ENCODE measurements at places on chromosomes 16 and 17.

DNA sequence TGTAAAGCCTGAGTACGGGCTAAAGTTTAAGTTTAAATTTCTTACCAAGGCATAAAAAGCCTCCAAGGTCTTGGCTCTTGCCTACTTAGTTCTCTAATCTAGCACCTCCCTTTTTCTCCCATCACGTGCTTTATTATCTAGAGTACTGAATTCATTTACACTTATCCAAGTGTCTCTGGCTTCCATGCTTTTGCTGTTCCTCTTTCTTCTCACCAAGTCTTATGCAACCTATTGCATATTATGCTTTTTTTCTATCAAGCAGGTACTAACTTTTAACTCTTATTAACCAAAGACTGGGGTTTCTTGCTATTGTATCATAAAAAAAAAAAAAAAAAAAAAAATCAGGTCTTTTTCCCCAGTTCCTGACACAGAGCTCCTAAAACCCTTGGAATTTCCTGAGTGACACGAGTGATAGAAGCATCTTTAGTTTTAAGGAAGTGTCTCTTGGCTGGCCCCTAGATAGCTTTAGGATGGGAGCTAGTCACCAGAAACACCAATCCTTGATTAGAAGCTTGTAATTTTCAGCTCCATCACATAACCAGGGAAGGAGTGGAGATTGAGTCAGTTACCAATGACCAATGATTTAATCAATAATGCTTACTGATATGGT is 44.9 kb downstream of the SSH2 start:
- no peak for DNase-seq

GRCh38 chr17:49230636-49231562 is at the start of gene PHOSPHO1:
PHOSPHO1 (minus strand) TSS chr17:49230787; CDS start chr17:49226691, 4,096 bp downstream.
- DNase-seq: peak; percentile 83

- DNase-seq: no peak
Observed at GRCh38 chr17:5840811-5841446, 229.2 kb upstream of the WSCD1 start.

GRCh38 chr17:57899391-57899790 is 49.5 kb upstream of the MRPS23 start:
- DNase-seq: no peak

DNA sequence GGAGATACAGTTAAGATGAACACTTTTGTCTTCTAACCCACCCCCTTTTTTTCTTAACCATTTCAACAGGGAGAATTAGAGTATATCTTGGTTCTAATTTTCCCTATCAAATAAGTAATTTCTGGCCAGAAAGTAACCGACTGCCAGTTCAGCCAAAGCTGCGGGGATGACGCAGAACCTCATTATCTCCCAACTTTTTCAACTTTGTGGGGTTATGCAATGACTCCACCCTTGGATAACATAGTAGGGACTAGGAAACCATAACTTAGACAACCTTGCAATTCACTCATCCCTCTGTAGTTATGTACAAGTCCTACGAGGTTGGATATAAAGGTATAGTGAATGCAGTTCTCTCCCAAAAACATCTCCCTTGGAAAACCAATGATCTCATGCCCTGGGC is 184.0 kb downstream of the ZNF18 start:
- DNase-seq: no peak

DNA sequence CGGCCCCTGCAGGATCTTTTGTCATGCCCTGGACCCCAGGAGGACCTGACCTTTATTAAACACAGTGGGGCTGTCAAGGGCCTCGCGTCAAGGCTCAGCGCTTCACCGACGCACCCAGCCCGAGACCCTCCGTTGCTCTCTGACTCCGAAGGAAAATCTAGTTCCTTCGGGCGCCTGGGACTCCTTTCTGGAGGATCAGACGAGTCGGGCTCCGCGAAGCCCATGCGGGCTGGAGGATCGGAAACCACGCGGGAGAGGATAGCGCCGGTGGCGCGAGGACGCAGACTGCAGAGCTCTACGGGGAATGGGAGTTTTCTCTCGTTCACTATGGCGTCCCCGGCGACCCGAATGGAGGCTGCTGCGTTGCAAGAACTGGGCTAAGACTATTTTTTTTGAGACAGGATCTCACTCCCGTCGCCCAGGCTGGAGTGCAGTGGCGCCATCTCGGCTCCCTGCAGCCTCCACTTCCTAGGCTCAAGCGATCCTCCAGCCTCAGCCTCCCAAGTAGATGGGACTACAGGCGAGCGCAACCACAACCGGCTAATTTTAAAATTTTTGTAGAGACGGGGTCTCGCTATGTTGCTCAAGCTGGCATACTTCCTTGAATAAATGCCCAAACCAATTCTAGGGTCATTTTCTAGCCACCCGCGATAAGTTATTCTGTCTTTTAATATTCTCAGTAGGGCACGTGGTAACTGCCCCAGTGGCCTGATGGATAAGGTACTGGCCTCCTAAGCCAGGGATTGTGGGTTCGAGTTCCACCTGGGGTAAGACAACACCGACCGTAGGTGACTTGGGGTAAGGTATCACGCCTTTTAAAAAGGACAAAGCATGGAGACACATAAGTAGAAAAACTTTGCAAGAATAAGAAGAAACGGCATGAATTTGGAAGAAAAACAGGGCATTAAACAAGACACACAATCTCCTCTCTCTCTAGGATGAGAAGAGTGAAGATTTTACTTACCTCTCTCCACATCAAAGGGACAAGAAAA is 5.5 kb downstream of the OR1F1 start:
- no peak for DNase-seq

- DNase-seq: peak; percentile 71
Observed at GRCh38 chr17:28405632-28406472, at the start of gene SLC46A1. SLC46A1 (minus strand) TSS chr17:28406212; CDS start chr17:28406114, 98 bp downstream.

GRCh38 chr16:48158296-48158695 is 2.5 kb upstream of the ABCC12 start:
- DNase-seq: no peak

- DNase-seq: no peak
Observed at GRCh38 chr16:1491327-1491726, 1.8 kb upstream of the TELO2 start.

DNA sequence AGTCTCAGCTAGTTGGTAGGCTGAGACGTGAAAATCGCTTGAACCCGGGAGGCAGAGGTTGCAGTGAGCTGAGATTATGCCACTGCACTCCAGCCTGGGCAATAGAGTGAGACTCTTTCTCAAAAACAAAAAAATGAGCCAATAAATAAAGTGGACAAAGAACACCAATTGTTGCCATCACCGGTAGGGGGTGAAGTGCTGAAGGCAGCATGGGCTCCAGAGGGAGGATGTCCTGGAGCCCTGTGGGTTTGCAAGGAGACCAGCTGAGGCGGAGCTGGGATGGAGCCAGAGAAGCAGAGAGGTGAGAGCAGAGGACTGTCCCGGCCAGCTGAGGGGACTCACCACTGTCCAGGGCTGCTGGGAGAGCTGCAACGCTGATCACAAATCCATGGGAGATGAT is 13.8 kb downstream of the CHST6 start:
- no peak for DNase-seq

DNA sequence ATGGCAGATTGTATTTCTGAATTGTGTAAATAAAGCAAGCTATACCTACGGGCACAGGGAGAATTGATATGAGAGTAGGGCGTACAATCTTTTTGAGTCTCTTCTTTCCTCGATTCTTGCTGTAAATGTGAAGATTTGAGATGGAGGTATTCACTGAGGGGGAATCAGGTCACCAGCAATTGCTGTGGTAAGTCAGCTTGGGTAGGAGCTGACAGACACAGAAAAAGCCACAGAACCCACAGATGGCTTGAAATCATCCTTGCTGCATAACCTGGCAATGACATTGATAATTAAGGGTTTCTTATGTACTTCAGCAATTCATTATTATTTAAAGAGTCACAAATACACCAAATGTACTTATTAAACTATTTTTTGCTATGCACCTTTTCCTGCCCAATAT is 164.2 kb downstream of the CNTNAP4 start:
- DNase-seq: no peak

DNA sequence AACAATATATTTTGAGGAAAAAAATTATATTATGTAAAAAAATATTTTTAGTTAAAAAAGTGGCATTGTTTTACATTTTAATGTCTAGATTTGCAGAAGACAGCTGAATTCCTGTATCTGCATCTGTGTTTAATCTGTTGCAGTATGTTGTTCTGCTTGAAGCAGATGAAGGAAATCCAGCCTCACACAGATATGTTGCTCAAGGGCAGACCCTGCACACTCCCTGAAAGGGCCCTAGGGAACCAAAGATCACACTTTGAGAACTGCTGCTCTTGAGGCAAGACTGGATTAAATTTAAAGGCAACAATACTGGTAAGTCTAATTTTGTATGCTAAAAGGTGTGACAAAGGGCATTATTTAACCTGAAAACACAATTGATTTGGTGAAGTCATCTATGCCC is 16.4 kb upstream of the SLC6A4 start:
- no peak for DNase-seq

GRCh38 chr17:82375359-82376041 is 3.9 kb downstream of the UTS2R start:
- DNase-seq: no peak

DNA sequence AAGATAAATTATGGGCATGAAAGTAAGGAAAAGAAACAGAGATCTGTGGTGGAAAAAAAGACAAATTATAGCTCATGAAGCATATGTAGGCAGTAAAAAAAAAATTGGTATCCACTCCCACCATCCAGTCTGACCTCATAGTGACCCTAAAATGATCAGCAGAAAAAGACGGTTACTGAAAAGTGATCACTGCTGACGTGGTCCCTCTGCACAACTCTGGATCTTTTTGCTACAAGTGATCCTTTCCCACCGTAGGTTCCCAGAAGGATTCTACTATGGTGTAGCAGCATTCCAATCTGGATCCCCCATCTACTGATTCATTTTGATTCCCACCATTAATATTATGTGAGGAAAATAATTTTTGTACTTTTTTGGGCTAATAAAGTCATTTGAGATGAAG is 10.9 kb upstream of the CHST6 start:
- no peak for DNase-seq

GRCh38 chr17:37294888-37295287 is 80.9 kb upstream of the C17orf78 start:
- DNase-seq: peak; percentile 21

GRCh38 chr16:50602531-50603205 is 54.5 kb downstream of the NKD1 start:
- no peak for DNase-seq

- no peak for DNase-seq
Observed at GRCh38 chr16:73020409-73020884, 27.5 kb downstream of the ZFHX3 start.

- no peak for DNase-seq
Observed at GRCh38 chr17:76988796-76989195, 120.6 kb downstream of the MGAT5B start.

DNA sequence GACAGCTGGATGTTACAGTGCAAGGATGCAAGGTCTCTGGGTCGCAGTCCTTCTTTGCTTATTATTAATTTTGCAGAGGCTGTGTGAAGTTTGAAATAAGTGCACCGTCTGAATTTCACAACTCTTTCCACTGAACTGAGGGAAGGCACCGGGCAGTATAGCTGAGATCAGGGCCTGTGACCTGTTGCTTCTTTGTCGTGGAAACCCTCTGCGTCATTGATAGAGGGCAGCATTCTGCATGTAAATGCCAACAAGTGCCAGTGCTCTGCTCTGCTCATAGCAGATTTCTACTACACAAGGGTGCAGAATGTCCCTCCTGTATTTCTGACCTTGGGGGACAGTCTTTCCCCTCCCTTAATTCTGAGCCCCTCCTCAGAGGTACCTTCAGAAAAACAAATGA is 26.0 kb downstream of the CD300LF start:
- DNase-seq: no peak

GRCh38 chr17:57706761-57707160 is 38.3 kb downstream of the CCDC182 start:
- no peak for DNase-seq

- no peak for DNase-seq
Observed at GRCh38 chr17:45680360-45680759, 103.8 kb upstream of the CRHR1 start.

GRCh38 chr17:72926171-72926570 is 166.3 kb downstream of the SLC39A11 start:
- no peak for DNase-seq

DNA sequence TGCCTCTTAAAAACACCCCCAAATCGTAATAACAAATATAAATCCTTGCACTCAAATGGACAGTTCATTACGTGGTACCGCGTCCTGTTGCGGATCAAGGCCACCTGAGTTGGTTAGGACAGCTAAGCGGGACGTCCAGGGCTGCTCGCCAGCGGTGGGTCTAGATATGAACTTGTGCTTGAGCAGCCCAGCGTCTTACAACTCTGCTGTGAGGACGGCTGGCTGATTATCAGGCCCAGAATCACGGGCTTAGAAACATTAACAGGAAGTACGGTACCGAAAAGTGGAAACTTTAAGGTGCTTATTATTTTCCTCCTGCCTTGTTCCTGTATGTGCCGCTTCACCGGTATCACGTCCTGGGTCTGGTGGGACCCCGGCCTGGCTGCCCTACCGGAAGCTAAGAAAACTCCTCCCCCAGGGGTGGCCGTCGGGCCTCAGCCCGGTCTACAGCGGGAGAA is 832 bp upstream of the SRRM2 start:
- peak; percentile 72 for DNase-seq

Measured in HAP-1 (cell line).